ENCODE measurements at places on chromosomes 2 and 18.

GRCh38 chr2:85116207-85116606 lies 17.0 kb upstream of the TCF7L1 start:
- DNase-seq = no peak

DNA sequence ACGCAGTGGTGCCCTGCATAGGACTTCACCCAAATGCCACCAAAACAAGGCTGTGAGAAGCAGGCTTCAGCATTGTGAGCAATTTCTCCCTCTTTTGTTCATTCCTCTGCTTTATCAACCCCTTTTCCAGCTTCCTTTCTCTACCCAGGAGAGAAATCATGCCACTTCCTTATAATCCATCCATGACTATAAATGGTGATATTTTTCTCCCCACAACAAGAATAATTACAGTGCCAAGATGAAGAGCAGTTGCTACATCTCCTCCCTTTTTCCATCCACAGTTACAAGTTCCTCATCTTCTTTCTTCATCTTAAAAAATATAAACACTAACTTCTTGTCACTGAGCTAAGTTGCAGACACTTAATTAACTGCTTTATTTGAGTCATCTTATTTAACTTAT lies 167.2 kb downstream of the ANTXR1 start:
- DNase-seq = no peak

GRCh38 chr18:6495536-6495935 lies 80.8 kb upstream of the L3MBTL4 start:
- no peak for DNase-seq

DNA sequence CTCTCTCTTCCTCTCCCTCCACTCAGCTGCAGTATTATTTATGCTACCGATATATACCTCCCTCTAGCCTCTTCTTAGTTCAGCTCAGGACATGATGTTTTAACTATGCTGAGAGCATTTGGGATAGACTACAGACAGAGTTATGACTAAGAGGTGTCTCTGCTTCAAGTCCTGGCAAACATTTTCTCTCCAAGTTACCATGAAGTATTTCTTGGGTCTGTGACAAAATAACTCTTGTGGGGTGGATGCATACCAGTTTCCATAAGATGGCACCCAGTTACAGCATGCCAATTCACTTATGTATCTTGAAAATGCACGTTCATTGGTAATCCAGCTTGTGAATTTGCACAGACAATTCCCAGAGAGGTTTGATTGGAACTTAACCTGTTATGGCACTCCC lies 737.6 kb downstream of the SLC4A3 start:
- DNase-seq = no peak

DNA sequence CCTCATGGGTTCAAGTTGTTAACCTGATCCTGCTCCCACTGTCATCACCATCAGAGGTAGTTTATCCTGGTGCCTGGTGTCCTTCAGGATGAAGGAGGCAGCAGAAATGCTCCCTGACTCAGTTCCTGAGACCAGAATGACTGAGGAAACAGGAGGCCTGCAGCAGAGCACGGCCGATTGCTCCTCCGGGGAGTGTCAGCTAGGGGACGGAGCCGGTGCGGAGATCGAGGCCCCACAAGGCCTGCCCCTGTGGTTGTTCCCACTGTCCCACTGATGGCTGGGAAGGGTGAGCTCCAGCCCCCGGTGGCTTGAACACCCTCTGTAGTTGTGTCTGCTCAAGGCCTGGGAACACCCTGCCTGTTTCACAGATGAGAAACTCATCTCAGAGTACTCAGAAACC lies 45.6 kb downstream of the SH3BP4 start:
- DNase-seq = no peak

DNA sequence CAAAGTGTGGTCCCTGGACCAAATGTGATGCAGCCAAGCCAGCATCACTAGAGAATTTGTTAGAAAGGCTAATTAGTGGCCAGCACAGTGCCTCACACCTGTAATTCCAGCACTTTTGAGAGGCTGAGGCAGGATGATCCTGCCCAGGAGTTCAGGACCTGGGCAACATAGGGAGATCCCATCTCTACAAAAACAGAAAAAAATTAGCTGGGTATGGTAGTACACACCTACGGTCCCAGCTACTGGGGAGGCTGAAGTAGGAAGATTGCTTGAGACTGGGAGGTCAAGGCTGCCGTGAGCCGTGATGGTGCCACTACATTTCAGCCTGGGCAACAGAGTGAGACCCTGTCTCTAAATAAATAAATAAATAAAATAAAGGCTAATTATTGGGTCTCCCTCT lies 69.9 kb upstream of the FZD5 start:
- DNase-seq = no peak

DNA sequence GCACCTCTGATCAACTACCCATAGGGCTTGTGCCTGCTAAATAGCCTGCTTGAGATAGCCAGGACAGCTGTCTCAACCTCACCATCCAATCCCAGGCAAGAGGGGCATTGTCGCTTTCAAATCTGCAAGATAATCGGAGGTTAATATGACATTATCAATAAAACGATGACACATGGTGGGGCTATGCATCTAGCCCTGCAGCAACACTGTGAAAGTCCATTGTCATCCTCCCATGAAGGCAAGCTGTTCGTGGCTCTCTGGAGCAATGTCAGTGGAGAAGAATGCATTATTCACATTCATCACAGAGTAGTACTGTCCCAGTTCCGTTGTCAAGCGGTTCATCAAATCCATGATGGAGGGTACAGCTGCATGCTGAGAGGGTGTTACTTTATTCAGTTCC lies 18.9 kb upstream of the KLHL23 start:
- no peak for DNase-seq

GRCh38 chr18:77076111-77076510 lies 56.5 kb downstream of the MBP start:
- DNase-seq = no peak

DNA sequence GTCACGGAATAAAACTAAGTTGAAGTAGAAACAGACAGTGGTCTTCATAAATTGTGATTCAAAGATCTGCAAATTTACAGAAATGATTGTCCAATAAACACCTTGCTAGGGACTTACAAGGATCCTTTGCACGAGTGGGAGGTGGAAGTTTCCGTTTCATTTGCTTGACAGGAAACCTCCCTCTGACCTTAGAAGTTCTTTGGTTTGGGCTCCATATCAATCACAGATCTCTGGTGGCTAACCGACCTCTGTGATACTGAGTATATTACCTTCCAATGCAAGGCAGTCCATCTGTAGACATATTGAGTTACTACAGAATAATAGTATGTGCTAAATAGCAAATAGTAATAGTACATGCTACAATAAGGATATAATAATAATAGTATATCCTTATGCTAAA lies 33.7 kb upstream of the RNF152 start:
- no peak for DNase-seq

DNA sequence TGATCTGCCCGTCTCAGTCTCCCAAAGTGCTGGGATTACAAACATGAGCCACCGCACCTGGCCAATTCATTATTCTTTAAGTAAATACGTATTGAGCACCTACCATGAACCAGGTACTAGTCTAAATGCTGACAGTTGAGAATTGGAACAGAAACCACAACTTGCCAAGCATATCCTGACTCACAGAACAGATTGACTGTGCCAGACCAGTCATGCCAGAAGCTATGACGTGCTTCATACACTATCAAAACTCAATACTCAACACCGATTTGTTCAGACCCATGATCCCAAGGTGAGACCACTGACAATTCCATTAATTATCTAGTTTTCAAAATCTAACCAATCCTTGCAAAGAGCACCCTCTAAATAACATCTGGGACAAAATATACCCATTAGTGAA lies 148.6 kb downstream of the B3GNT2 start:
- no peak for DNase-seq

DNA sequence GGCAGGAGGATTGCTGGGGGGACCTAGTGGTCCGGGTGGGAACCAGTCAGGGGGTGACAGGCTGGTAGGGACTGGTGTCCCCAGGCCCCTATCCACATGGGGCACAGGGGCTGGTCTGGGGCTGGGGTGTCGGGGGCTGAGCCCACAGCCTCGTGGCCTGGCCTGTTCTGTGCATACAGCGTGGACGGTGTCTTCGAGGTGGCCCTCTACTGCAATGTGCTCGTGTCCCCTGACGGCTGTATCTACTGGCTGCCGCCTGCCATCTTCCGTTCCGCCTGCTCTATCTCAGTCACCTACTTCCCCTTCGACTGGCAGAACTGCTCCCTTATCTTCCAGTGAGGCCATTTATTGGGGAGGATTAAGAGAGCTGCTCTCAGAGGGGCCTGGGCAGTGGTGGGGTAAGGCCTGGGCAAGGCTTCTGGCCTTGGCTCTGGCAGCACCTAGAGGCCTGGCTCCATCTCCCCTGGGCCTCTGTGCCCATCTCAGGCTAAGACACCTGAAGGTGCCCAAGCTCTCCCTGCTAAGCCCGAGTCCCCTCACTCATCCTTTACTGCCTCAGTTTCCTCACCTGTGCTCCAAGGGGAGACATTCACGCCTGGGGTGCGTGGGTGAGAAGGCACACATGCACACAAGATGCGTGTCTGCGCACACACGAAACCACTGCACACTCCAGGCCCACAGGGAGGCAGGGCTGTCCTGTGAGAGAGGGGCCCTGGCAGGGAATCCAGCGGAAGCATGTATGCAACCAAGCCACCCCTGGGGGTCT lies 1.9 kb downstream of the CHRNG start:
- no peak for DNase-seq

GRCh38 chr2:119734047-119734446 lies 25.7 kb upstream of the PTPN4 start:
- no peak for DNase-seq

- DNase-seq = no peak
Measured at GRCh38 chr2:159608723-159609308, 7.5 kb downstream of the BAZ2B start.

GRCh38 chr2:26412091-26412673 lies 10.5 kb downstream of the DRC1 start:
- DNase-seq = no peak

DNA sequence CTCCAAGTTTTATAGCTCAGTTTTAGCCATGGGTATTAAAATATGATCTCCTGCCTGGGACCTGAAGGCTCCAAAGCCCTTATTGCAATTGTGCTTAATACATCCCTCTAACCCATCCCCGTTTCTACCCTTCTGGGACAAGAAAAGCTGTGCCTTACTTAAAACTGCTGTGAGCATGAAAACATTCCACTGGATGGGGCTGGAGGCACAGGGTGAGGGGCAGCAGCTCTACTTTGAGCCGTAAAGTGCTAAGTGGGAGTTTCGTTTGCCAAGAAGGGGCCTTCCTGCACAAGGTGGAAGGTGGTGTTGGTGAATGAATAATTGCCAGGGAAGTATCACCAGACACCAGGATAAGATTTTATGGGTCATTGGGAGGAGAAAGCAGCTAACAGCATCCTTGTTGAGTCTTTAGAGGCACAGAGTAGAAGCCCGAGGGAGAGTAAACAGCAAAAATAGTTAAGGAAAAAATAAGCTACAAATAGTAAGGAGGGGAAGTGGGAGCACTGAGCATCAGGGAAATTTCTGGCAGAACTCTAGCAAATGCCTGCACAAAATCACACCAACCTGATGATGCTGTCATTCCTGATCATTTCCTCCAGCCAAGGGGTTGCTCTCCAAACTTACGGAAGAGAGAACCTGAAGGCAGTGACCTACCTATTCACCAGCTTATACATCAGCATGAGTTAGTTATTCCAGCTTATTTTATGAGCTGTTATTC lies 218.4 kb downstream of the MREG start:
- no peak for DNase-seq

GRCh38 chr18:35508030-35508429 lies 10.3 kb upstream of the INO80C start:
- DNase-seq = no peak

DNA sequence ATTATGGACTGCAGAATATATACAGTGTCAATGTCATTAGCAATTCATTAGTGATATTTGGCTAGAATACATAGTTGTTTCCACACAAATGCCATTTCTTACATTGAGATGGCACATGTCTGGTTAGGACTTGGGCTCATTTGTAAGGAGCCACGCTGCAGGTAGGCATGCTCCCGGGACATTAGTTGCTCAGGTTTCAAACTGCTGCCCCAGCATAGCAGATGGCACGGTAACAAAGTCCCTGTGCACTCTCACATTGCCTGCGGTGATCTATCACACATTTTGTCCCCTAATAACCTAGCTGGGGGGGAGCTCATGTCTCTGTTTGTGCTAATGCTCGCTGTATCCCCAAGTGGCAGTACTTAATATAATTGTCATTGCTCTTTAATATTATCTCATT lies 185.1 kb downstream of the NEDD4L start:
- no peak for DNase-seq

GRCh38 chr18:76265497-76266235 lies 229.4 kb downstream of the ZNF516 start:
- DNase-seq = no peak

DNA sequence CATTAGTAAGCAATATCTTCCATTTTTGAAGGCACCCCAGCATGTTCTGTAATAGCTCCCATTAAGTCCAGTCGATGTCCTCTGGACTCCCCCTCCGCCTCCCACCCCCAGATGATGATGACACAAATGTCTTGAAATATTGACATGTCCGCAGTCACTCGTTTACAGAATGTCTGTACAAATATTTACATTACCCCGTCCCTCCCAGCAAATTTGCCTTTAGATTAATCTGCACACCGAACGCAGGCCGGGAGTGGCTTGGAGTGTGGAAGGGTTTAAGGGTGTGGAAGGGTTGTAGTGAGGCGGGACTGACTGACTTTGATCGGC lies 853 bp upstream of the OSBPL6 start:
- DNase-seq = peak; percentile 73

DNA sequence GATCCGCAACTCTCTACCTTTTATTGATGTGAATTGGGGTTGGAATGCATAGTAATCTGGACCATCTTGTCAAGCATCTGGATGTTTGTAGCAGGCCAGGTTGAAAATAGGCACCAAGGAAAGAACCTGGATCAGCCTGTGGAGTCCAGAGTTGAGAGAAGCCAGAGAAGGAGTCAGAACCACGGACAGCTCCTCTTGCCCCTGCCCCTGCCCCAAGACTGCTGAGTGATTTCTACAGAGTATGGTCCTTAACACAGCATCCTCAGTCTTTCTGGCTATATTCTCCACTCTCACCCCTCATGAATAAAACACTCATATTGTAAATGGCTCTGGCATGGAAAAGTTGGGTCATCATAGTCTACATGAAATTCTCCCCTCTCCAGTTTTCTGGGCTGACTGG lies 154.6 kb downstream of the LOXHD1 start:
- DNase-seq = no peak

DNA sequence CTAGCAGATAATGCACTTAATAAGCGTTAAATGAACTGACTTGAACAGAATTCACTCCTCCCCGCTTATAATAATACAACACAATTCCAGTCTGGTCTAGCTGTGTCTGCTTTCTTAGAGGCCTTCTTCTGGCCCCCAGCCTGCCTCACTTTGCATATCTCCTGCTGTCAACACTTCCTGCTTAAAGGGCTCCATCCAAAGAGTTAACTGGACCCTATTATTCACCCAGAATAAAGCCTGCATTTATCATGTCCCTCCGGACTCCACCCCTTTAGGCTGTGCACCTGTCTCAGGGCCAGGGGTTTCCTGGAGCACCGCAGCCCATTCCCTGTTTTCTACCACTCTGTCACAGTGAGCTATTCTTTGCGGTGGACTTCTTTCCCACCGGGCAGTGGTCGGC lies 292.8 kb upstream of the FBXO11 start:
- peak; percentile 36 for DNase-seq

All from NCI-H748 treated with DMSO at 0.1 percent for 48 hours (cell line).